ENCODE measurements at places on chromosomes 16 and 17.

DNA sequence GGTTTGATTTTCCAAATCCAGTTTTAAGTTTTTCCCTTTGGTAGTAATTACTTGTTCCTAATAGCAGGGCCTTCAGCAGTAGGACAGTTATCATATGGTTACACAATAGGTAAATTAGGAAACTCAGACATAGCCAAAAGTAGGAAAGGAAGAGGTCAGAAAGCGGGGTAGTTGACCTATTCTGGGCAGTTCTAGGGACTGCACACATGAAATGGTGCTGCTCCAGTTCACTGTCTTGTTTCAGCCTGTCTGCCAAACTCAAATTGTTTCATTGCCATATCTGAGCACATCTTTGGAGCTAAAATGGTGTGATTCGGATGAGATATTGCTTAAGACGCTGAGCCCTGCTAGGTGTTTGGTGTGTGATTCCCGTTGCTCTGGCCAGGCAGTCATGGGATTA, 56.7 kb downstream of the TANGO6 start:
- no peak for DNase-seq

GRCh38 chr17:39740357-39741111, 2.8 kb downstream of the GRB7 start:
- DNase-seq, result no peak

DNA sequence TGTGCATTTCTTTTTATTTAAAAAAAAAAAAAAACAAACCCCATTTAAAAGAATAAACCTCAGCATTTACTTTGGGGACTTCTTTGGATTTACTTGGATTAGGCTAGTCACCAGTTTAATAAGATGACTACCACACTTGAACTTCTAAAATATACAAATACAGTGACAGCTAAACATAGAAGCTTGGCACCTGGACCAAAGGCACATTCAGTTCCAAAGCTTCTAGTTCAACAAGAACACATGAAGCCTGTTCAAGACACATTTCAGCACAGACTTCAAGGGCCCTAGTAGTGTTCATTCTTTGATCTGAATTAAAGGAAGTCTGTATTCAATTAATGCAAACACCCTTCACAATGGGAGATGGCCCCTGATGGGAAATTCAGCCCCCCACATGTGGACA, 11.6 kb upstream of the ROGDI start:
- DNase-seq, result no peak

DNA sequence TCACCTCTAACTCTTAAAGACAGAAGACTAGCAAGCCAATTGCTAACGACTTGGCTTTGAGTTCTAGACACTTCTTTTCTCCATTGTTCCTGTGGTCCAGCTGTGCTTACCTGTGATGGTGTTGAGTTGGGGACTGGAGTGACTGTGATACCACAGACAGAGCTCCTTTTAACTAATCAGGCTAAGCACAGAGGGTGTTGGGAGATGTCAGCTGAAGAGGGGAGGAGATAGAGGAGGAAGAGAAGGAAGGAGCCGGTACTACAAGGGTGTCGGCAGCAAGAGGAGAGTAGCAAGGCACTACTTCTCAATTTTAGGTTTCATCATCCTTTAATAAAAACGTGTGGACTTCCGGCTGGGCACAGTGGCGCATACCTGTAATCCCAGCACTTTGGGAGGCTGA, 5.1 kb upstream of the MYO1D start:
- no peak for DNase-seq

DNA sequence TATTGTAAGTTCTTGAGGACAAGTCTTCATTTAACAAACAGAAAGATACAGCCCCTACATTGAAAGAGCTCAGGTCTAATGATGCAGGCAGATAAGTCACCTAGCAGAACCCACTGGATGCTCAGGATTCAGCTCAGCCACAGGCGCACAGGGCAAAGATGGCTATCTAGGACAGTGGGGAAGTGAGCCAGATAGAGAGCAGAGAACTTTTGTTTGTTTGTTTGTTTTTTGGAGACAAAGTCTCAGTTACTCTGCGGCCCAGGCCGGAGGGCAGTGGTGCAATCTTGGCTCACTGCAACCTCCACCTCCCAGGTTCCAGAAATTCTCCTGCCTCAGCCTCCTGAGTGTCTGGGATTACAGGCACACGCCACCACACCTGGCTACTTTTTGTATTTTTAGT, 20.4 kb downstream of the METTL2A start:
- no peak for DNase-seq

DNA sequence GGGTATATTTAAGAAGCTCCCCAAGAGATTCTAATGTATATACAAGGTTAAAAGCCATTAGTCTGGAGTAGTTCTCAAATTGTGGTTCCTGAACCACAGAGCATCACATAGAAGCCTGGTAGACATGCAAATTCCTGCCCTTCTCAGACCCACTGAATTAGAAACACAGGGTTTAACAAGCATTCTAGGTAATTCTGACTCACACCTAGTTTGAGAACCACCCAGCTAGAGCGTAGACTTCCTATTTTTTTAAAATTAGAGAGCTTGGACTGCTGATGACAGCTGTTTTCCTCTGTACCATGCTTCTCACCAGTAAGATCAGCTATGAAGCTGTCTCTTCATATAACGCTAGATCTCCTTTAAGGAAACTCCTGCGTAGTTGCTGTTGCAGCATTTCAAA, 50.6 kb downstream of the HS3ST3B1 start:
- no peak for DNase-seq

DNA sequence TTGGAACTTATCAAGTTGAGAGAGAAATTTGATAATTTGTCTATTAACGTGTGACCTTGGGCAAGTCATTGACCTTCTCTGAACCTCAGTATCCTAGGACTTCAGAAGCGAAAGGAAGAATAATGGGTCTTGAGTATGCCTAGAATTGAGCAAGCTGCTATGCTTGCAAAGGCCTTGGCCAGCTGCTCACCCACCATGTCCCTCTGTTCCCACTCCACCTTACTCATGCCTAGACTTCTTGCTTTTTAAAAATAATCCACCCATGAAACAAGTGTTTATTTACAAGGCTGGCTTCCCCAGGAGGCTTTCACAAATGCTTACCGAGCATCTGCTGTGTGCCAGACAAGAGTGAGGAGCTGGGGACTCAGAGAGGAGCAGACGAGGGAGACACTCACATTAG, 590.6 kb downstream of the MAF start:
- DNase-seq, result no peak

- no peak for DNase-seq
These were observed 19.8 kb upstream of the RPH3AL start for GRCh38 chr17:372157-373152.

DNA sequence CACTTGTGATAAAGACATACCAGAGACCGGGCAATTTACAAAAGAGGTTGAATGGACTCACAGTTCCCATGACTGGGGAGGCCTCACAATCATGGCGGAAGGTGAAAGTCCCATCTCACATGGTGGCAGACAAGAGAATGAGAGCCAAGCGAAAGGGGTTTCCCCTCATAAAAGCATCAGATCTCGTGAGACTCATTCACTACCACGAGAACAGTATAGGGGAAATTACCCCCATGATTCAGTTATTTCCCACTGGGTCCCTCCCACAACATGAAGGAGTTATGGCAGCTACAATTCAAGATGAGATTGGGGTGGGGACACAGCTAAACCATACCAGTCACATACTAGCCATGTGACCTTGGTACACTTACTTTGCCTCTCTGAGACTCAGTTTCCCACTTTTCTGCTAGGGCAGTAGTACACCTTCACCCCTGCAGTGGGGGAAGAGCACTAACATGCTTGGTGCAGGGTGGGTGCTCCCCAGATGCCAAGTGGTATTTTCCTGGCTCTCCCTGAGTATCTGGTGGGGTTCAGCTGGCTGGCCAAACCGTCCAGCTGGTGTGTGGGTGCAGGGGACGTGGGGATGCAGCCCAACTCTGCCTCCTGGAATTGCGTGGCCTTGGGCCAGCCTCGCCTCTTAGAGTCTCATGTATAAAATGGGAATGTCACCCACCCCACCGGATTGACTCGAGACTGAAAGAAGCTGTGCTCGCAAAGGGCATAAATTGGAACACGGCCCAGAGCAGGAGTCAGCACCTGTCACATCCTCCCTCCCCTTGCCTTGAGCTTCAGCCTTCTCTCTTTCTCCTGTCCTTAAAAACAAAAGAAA, 364.1 kb downstream of the CPPED1 start:
- no peak for DNase-seq

- DNase-seq, result no peak
These were observed 8.2 kb upstream of the GGA2 start for GRCh38 chr16:23518435-23518891.

DNA sequence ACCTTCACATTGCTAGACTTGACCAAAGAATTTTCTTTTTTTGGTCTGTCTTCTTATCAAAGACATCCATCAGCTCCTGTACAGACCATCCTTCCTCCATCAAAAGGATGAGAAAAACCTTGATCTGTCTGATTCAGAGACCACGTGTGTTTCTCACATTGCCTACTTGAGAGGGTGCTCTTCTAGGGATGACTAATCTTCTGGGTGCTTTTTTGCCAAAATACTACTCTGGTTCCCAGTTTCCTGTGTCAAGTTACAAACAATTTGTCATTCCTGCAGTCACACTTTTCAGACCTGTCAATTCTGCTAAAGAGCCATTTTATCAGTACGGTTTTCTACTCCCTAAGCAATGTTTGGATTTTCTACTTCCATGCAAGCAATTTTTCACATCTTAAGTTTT, 492.2 kb downstream of the CDH11 start:
- no peak for DNase-seq

- no peak for DNase-seq
These were observed 15.3 kb upstream of the OGFOD3 start for GRCh38 chr17:82433560-82434215.

DNA sequence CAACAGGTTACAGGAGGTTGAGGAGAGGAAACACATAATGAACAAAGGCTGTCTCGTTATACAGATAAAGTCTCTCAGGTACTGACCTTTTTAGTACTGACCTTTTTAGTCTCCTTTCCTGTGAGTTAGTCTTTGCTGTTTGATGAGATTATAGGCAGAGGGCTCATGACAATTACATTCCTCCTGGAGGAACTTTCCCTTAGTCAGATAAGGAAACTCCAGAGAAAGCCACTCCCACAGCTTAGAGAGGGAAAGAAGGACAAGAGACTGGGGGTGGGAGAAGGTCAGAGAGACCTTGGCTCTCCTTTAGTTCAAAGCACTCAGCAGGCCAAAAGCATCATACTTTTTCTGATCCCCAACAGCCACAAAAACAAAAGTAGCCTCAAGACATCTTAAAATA, 15.3 kb upstream of the PSMD7 start:
- DNase-seq, result no peak

DNA sequence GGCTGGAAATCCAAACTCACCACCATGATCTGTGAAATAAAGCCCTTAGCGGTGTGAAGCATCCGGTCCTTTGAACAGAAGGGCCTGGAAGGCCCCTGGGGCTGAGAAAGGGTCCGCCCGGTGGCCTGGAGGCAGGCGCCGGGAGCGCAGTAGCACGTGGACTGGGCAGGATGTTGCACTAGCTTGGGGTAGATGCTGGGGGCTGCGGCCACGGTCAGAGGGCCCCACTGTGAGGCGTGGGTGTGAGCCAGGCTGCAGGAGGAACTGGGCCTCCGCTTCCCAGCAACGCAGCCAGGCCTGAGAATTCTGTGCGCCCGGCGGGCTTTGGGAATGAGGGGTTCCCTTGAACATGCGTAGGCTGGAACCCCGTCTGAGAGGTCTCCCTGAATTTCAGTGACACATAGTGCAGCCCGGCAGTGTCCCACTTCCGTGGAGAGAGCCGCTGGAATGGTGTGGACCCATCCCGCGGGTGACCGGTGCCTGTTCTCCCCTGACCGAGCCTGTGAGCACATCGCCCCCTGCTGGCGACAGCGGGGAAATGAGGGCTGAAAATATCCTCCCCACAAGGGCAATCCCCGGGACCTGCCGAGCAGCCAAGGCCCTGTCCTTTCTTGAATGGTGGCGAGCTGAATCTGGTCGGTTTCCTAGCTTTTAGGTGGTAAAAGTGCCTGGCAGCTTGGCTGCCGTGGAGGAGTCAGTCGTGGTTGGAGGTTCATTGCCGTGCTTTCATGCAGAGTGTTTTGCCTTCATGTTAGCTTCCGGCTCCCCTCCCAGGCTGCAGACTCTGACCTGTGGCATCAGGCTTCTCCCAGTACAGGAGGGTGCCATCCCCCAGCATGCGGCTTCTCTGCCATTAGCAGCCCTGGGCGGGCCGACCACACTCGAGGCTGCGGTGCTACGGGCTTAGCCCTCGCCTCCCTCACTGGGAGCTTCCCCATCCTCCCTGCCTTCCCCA, 43.8 kb downstream of the DNAJA2 start:
- no peak for DNase-seq

DNA sequence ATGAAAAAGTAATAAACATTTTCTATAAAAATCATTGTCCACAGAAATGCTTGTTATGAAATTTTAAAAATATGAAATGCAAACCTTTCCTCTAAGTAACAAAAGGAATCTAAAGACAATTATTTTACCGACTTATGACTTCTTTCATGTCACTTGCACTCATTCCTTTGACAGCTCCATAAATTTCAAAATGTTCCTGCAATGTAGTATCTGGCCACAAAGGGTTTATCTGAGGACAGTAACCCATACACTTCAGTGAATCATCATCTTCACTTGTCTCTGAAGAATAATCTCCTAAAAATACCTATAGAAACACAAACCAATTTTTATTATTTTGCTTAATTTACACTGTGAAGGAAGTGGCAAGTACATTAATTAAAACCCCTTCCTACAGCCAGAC, 25.6 kb upstream of the ABCA10 start:
- DNase-seq, result no peak

DNA sequence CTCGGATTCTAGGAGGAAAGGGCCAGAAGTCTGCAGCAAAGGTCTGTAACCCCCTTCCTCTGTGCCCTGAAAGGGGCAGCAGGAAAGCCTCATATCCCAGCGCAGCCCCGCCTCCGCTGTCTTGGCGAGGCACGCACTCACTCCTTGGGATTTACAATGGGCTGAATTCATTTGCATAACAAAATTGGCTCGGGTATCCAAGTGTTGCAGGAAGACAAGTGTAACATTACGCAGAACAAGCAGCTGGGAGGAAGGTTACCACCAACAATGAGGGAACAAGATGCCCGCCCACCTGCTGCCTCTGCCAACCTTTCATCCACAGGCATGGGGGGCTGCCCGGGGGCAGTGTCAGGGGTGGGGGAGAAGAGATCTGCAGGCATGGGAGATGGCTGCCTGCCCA, 130.4 kb downstream of the MRM1 start:
- no peak for DNase-seq

- no peak for DNase-seq
These were observed 90.4 kb upstream of the TNRC6C start for GRCh38 chr17:77867976-77868713.

DNA sequence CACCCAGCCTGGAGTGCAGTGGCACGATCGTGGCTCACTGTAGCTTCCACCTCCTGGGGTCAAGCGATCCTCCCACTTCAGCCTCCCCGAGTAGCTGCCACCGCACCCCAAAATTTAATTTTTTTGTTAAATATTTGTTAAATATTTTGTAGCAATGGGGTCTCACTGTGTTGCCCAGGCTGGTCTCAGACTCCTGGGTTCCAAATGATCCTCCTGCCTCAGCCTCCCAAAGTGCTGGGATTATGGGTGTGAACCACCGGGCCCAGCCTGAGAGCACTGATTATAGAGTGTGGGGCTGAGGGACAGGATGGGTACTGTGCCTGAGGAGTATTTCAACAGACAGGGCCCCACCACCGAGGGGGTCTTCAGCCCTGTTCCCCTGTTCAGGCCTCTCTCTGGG, 35.6 kb downstream of the TPSG1 start:
- no peak for DNase-seq

Data from Panc1 (cell line).